PC-9 (cell line): ENCODE measurements at places on chromosomes 6 and 20. TPM values are rescaled to one million over a fixed set of nuclear protein-coding genes. Genes with fewer than 3 reads are reported as not detected.

GRCh38 chr6:13702809-13703302 lies 8.8 kb downstream of the RANBP9 start:
- no peak overlapping the region for H3K4me3 ChIP-seq
- peaks cover 21% of the 10 kb centered on the region for H3K4me1 ChIP-seq
- 0 out of 2 replicates have a peak overlapping the region, but pooled peaks have one; percentile 17 for H3K27ac ChIP-seq
- DNase-seq: no peak
- H3K27me3 ChIP-seq: no peaks in the 10 kb centered on the region

DNA sequence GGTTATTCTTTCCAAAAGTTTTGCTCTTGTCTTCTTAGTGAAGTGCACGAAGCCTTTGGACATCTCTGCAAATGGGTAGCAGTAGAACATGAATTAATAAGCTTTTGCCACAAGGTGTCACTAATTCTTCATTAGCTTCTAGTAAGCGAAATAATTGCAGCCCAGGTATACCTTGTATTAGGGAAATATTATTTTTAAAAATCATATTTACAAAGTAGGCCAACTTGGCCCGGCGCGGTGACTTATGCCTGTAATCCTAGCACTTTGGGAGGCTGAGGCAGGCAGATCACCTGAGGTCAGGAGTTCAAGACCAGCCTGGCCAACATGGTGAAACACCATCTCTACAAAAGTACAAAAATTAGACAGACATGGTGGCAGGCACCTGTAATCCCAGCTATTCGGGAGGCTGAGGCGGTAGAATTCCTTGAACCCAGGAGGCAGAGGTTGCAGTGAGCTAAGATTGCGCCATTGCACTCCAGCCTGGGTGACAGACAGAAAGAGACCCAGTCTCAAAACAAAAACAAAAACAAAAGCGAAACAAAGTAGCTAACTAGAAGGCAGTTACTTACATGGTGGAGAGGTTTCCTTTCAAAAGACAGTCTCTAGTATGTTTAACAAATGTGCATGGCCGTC lies 8.8 kb upstream of the RSPH3 start:
- DNase-seq: no peak
- no peaks in the 10 kb centered on the region for H3K27me3 ChIP-seq
- no peak overlapping the region for H3K27ac ChIP-seq
- H3K4me1 ChIP-seq: no peaks in the 10 kb centered on the region; the same call in 1 of the 2 replicates

DNA sequence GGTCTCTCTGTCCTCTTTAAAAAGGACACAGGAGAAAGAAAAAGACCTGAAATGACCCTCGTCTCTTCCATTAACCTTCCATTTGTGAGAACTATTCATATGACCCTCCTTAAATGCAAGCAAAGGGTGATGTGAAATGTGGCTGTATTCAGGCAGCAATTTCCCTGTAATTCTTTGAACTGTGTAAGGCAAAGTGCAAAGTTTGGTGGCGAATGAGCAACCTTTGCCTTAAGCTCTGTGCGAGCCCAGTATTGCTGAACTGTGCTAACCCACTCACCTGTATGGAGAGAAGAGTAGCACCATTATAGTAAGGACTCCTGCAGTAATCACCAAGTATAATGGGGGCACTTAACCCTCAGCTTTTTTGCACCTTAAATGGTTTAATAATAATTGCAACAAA lies 223.4 kb downstream of the PLCB1 start:
- H3K36me3 ChIP-seq: no peaks in the 10 kb centered on the region
- H3K27ac ChIP-seq: no peak overlapping the region
- no peaks in the 10 kb centered on the region for H3K4me1 ChIP-seq

GRCh38 chr20:4585758-4586157 lies 136.0 kb upstream of the PRND start:
- no peak for DNase-seq
- peaks cover 11% of the 10 kb centered on the region; the same call in 1 of the 2 replicates for H3K4me1 ChIP-seq
- no peaks in the 10 kb centered on the region for H3K36me3 ChIP-seq
- H3K4me3 ChIP-seq: no peak overlapping the region
- H3K27me3 ChIP-seq: no peaks in the 10 kb centered on the region

DNA sequence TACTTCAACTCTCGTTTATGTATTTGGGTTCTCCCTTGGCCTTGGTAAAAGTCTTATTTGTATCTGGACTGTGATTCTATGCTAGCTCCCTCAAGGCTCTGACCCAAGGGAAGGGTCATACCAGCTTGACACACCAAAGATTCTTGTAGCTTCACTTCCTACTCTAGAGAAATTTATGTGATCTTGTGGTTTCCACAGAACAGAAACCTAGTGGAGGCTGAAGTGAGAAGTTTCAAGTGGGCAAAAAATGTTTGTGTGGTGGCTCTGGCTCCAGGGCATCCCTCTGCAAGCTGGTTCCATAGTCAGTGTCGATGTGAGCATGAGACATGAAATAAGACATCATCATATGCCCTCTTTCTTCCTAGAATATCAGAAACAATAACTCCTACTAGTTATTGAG lies 48.1 kb upstream of the TNFRSF21 start:
- no peaks in the 10 kb centered on the region for H3K36me3 ChIP-seq
- no peak for DNase-seq
- H3K27me3 ChIP-seq: no peaks in the 10 kb centered on the region
- no peak overlapping the region for H3K4me3 ChIP-seq

Gene CPNE1
- 271 and 311 TPM in 2 replicates for total RNA-seq

GRCh38 chr20:1209447-1210387 lies 6.5 kb downstream of the C20orf202 start:
- peaks cover 71% of the 10 kb centered on the region for H3K27me3 ChIP-seq
- H3K4me1 ChIP-seq: no peaks in the 10 kb centered on the region
- DNase-seq: peak; percentile 19
- H3K27ac ChIP-seq: no peak overlapping the region
- no peak overlapping the region for H3K4me3 ChIP-seq
- no peaks in the 10 kb centered on the region for H3K36me3 ChIP-seq

Gene SNX9
- total RNA-seq: 22.5 and 25.0 TPM in 2 replicates
